ENCODE measurements at places on chromosomes 7 and 10.
A peak's percentile ranks its signal among the peaks of the same experiment; 100 is the strongest.

DNA sequence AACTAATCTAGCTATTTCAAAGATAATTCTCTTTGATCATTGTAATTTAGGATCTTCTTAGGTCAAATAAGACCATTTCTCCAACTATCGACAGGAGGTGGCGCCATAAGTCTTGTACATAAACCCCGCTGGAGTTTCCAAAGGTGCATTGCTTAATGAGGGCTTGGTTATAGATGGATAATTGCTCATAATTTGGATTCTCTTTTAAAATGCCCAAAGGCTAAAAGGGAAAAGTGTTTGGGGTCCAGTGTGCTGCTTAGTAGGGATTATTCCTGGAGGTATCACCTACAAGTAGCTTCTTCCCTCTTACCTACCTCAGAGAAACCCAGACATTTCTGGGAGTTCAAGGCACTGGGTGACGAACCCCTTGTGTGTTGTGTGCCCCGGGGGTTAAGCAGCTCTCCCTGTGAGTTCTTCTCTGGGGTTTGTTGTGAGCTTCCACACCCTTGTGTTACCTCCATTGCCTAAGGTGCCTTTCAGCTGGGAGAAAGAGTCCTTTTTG is 75.2 kb downstream of the PAXIP1 start:
- DNase-seq, result peak; percentile 64

DNA sequence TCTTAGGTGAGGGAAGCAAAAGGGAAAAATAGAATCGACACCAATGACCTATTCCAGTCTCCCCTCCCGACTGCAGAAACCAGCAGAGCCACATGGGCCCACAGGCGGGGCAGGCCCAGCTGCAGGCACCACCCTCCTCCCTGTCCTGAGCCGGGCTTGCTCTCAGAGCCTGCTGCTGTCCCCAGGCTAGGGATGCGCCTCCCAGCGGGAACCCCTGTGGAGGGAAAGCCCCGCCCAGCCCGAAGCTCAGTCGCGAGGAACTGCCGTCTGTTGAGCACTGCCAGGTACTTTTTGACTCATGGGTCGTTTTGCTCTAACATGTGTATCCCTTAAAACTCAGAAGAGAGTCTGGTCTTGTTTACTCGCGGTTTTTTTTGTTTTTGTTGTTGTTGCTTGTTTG is 124.5 kb upstream of the RET start:
- no peak for DNase-seq

DNA sequence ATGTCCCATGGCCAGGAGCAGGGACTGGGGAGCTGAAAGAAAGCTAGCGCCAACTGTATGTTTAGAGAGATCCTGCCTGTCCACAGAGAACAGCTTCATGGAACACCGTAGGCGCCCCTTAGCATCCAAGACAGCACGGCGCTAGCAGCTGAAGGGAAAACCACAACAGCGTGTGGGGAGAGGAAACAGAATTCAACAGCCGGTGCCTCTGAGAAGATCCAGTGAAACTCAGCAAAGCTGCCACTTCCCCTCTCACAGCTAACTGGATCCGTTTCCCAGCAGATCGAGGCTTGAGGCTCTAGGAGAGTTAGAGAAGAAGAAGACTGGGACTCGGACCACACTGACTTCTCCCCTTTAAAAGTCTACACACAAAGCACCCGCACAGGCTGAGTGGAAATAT is 145.0 kb downstream of the MAD1L1 start:
- no peak for DNase-seq

DNA sequence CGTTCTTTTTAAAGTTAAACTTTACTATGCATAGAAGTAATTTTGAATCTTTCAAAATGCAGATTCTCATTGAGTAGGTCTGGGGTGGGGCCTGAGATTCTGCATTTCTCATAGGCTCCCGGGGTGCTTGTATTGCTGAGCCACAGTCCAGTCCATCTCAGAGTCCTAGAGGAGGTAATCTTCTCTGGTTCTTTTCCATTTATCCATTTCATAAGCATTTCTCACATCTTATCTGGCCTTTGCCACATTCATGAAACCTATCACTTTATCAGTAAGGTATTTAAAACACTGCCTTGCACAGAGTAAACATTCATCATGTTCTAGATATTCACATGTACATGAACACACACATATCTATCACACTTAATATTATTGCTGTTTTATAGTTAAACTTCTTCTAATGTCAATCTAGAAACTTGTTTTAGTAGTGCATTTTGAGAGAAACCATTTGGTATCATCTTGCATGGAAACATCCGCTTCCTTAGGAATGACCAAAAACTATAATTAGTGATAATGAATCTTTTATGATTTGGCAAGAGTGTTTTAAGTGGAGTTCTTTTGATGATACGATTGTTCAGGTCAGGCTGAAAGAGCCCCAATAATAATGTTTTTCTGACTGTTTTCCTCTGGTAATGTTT is 12.0 kb downstream of the GNAI1 start:
- no peak for DNase-seq

DNA sequence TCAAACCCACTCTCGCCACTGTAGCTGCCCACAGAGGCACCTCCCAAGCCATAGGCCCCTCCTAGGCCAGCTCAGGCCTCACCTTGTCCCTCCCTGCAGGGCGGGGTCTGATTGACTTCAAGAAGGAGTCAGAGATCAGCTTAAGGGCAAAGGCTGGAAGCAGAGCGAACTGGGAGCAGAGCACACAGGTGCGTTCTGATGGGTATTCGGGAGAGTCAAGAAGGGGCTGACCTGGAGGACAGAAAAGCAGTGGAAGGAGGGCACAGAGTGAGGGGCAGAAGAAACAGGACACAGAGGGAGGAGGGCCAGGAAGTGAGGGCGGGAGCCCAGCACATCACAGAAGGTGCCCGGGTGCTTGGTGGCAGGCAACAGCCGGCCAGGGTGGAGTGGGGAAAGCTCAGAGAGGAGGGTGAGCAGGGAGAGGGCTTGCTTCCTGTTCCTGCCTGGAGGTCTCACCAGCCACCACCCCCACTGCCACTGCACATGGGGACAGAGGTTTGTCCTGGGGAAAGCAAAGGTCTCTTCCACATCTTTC is at the start of gene AOC1:
AOC1 (plus strand) TSS at position 147 of the 535 bp plus-strand sequence. CDS start 3,954 bp downstream, outside the sequence.
- no peak for DNase-seq

GRCh38 chr10:119217401-119217800 is 10.0 kb downstream of the GRK5 start:
- DNase-seq, result no peak

- DNase-seq, result no peak
These were observed 63.3 kb downstream of the RASGEF1A start for GRCh38 chr10:43203448-43204041.

- no peak for DNase-seq
These were observed 187.7 kb downstream of the TNS3 start for GRCh38 chr7:47394216-47394615.

DNA sequence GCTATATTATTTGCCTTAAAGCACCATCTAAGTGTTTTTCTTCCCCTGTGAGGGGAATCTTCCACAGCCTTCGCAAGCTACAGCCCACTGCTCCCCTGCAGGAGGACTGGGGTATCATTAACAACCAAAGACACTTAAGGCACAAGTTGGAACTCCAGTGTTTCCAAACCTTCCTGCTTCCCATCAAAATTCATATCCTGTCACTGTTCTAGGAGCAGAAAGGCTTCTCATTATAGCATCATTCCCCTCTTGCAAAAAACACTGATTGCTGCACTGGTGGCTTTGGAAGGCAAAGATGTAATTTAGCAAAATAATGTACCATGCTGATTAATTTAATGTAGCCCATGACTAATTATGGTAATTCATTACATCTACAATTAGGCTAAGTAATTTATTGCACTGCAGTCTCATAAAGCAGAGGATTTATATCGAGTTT is 207.2 kb downstream of the SKAP2 start:
- DNase-seq, result no peak

GRCh38 chr7:1310936-1311335 is 78.3 kb downstream of the UNCX start:
- no peak for DNase-seq

DNA sequence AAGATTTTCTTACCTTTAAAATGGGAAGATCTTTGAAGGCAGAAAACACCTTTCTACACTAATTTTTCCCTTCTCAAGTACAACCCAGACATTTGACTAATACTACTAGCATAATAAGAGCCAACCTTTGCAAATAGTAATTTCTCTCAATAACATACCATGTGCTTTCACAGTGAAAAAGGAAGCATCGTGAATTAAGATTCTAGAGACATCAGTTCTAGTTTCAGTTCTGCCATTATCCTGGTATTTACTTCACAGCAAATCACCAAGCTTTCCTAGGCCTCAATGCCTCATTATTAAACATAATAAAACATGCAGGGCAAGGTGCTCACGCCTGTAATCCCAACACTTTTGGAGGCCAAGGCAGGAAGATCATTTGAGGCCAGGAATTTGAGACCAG is 24.9 kb downstream of the GSAP start:
- DNase-seq, result no peak

GRCh38 chr10:47408606-47409005 is 24.5 kb upstream of the ZNF488 start:
- DNase-seq, result no peak

DNA sequence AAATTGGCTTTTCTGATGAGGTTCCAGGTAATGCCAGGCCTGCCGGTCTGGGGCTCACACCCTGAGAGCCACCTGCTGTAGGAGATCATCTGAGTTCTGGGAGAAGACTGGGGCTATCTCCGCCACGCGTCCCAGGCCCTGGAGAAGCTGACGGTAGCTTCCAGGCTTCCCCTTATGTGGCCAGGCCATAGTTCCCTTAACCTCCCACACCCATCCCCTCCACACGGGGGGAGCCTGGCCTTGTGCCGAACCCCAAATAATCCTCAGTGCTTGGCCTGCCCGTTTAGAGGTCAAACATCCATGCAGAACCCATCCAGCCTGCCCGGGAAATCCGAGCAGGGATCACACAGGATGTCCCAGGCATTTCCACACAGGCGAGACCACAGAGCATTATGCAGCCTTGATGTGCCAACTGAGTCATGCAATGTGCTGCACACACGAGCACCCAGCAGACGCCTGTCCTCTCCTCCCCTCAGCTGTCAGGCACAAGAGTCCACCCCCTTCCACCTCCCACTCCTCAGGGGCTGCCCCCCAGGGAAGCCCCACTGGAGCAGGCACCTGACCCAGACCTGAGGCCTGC is 176.2 kb downstream of the PRKAG2 start:
- no peak for DNase-seq

DNA sequence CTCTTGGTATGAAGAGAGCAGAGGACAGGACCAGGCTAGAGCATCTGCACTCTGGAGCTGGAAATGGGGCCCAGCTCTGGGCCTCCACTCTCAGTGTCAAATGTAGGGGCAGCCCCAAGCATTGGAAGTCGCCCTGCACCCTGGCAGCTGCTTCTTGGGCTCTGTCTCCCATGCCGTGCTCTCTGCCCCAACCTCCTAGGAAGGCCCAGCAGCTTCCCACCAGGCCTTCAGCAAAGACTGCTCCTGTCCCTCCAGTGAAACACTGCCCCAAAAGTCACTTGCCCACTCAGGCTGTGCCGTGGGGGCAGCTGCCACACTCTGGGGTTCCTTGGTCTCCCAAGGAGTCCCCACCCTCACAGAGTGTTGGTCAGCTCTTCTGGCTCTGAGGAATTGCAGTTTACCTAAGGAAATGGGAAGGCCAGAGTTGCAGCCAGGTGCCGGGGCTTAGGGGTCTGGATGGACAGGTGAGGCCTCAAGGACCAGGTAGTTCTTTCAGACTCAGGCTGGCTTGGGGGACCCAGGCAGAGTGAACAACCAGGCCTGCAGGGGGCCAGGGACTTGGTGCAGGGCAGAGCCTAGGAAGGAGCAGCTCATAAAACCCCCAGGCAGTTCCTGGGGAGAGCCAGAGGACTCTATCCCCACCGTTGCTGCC is 9.4 kb upstream of the OPN4 start:
- DNase-seq, result no peak

- no peak for DNase-seq
These were observed 222.4 kb upstream of the GRB10 start for GRCh38 chr7:51005074-51005473.

DNA sequence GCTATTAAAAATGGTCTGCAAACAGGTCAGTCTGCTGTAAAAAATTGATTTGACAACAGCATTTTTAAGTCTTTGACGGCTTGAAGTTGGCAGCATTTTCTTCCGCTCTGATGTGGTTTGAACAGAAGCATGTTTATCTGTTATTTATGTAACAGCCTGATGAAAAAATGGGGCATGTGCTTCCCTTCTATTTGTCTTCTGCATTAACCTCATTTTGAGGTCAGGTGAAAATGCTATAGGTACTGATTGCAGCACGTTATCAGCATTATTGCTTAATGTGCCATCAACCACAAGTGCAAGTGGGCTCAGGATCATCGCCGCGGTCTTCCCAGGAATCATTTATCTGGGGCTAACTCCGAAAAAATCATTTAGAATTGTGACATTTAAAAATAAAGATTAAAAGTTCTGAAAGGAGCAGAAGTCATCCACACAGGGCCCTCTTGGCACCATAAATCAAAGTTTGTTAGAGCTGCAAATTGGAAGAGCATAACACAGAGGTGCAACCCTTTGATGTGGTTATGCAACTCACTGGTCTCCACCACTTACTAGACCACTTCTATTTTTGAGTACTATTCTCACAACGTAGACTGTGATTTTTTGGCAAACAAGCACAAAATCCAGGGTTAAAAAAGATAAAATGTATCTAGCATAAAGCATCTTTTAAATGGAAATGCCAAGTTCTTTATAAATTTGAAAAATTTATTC is 307.7 kb downstream of the MDFIC start:
- DNase-seq, result no peak

- no peak for DNase-seq
These were observed 212.6 kb downstream of the SH2D4B start for GRCh38 chr10:80750268-80750667.

- no peak for DNase-seq
These were observed 254.7 kb downstream of the PAXIP1 start for GRCh38 chr7:154748089-154748786.

GRCh38 chr7:136245327-136246004 is 268.3 kb upstream of the MTPN start:
- DNase-seq, result no peak

DNA sequence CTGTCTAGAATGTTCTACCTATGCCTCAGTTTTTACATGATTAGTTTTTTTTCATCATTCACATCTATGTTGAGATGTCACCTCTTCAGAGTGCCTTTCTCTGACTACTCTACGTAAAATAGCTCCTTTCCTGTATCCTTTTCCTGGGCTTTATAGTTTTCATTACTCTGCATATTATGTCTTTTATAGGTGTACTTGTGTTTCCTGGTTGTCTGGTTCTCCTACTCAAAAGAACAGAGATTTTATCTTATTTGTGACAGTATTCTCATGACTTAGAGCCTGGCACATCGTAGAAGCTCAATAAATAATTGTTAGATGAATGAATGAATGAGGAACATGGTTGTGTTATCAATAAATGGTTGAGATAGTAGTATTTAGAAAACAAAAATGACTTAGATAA is 17.9 kb downstream of the STEAP1 start:
- no peak for DNase-seq

GRCh38 chr10:25405871-25406270 is 231.1 kb downstream of the GPR158 start:
- DNase-seq, result no peak
